ENCODE measurements at places on chromosomes 2 and 18.

DNA sequence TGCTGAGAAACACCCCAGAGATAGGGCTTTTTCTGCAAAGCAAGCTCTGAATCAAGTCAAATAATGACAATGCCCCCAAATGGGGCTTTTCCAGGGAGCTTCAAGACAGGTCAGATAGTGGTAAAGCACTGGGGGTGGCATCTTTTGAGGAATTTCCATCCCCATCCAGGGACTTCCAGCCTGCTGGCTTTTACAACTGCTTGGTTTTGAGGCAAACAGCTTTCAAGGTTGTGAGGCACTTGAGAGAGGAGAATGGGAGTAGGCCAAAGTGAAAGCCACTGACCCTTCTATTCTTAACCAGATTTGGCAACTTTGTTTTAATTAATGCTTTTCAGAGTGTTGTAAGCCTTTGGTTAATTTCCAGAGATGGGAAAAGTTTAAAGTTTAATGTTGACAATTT is 762.0 kb upstream of the POU3F3 start:
- no peak for DNase-seq

DNA sequence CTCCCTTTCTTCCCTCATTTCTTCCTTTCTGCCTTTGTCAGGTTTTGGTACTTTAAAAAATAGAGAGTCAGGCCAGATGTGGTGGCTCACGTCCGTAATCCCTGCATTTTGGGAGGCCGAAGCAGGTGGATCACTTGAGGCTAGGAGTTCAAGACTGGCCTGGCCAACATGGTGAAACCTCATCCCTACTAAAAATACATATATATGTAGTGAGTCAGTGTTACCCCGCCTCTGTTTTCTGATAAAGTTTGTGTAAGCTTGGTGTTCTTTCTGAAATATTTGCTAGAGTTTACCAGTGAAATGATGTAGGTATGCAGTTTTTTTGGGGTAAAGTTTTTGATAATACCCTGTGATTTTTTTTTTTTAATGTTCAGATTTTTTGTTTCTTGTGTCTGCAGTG is 58.8 kb downstream of the DGKD start:
- no peak for DNase-seq

DNA sequence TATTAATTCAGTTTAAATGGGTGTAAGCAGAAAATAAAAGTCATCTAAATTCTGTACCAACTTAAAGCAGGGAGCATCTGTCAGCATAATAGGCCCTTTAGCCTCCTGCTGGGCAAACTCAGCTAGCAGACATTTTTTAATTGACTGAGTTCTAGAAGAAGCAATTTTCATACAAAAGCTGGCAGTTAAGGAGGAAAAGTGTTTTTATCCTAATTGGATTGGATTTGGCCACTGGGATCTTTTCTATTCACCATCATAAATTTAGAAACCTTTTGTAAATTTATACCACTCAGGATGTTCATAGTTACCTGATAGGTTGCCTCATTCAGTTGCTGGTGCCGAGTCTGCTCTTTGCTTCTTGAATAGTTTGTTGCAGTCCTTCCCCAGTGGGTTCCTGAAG is 262.7 kb upstream of the FSIP2 start:
- no peak for DNase-seq

DNA sequence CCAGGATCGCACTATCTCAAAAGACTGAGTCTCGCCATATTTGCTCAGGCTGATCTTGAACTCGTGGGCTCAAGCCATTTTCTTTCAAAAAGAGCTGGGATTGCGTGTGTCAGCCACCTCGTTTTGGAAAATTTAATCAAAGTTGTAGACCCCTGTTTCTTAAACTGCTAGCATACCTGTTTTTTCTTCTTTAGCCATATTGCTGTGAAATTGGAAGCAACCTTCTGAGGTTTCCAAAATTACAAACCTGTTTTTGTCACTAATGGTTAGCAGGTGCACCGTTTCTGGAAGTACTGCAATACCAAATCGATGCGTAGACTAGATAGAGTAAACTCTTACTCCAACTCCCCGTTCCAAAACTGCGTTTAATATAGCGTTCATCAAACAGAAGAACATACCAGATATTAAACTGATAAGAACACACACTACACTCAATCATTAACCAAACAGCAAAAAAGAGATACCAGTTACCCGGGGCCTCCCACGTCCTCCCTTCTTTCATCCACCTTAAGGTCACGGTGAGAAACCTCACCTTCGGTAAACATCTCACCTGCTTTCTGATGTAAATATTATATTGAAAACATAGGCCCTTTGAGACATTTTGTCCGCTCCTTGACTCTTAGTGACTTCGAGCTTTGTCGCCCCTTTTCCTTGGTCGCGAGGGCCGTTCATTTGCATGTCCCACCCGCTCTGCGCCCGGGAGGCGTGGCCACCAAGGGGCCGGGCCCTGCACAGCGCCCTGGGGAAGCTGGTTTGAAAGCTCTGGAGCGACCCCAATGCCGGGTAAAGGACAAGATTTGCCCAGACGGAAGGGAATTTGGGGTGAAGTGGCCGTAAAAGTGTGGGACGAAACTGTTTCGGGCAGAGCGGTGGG is at the start of gene RNU2-63P:
Gene RNU2-63P, minus strand, starts transcription at position 462 of the 874 bp plus-strand sequence.
- DNase-seq: peak; percentile 89

- no peak for DNase-seq
Measured at GRCh38 chr18:75106746-75107145, 102.2 kb downstream of the PTGR3 start.

DNA sequence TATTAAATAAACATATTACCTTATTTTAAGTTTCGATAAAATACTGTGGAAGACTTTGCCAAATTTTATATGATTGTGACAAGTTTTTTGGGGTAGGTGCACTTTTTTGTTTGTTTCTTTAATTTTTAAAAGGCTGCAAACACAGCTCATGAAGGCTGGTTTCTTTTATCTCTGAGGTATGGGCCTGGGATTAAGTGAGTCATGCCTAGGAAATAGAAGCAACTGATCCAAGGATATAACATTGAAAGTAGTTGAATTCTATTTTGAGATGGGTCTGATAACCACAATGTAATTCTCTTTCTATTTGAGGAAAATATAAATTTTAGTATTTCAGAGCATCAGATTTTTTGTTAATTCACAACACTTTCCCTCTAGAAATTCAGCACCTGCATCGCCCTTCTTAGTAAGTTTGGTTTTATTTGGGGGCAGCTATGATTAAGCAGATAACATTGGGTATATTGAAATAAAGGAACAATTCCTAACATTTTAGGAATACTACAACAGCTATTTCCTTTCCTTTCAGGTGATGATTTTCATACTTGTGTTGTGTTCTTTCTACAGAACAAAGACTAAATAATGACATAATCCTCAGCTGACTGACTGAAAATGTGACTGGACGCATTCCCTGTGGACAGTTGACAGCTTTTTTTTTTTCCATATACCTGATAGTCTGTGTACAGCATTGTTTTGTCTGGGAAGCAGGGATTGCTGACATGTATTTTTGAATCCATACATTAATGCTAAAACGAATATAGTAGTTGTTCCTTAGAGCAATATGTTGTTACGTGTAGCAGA is 16.8 kb downstream of the RBM45 start:
- no peak for DNase-seq

DNA sequence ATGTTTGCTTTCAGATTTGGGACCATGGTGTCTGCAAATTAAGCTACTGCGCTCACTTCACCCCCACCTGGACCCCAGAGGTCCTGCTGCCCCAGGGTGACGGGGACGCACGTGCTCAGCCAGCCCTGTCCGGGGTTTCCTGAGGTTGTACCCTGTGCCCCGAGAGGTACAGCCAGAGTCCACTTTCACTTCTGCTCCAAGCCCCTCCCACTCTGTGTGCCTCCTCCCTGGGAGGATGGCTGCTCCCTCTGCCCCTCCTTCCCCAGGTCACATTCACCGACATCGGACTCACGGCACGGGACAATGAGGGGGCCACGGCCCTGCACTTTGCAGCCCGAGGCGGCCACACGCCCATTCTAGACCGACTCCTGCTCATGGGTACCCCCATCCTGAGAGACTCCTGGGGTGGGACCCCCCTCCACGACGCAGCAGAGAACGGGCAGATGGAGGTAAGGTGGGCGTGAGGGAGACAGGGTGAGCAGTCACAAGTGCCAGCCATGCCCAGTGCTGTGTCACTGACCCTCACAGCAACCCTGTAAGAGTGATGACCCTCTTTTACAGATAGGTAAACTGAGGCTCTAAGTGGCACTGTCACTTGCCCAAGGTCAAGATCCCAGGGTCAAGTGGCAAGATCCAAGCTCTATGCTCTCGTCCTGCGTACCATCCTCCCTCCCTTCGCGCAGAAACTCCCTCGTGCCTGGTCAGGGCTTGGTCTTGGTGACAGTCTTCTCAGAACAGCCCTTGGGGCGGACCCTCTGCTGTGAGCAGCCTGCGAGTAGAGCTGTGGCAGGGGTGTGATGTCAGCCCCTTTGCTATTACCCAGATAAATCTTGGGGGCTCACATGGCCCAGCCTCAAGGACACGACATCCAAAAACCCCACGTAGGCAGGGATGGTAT is 7.6 kb downstream of the ESPNL start:
- DNase-seq: no peak

DNA sequence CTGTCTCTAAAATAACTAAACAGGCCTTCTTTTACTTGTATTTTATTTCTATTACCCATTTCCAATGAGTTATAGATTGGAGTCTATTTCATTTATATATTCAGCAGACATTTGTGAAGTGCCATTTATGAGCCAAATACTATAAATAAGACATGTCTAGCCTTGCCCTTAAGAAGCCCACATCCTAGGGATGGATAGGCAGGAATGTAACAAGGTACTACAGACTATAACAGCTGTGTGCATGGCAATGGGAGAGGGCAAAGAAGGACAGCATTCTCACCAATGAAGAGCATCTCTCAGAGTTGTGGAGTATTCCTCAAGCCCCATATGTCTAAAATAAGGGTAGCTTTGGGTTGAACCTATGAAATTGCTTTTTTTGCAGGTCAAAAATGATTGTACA is 161.9 kb upstream of the RASGRP3 start:
- DNase-seq: no peak

- no peak for DNase-seq
Measured at GRCh38 chr2:29485631-29486030, 370.4 kb downstream of the CLIP4 start.

- DNase-seq: no peak
Measured at GRCh38 chr18:61727241-61728193, 165.3 kb downstream of the RNF152 start.

DNA sequence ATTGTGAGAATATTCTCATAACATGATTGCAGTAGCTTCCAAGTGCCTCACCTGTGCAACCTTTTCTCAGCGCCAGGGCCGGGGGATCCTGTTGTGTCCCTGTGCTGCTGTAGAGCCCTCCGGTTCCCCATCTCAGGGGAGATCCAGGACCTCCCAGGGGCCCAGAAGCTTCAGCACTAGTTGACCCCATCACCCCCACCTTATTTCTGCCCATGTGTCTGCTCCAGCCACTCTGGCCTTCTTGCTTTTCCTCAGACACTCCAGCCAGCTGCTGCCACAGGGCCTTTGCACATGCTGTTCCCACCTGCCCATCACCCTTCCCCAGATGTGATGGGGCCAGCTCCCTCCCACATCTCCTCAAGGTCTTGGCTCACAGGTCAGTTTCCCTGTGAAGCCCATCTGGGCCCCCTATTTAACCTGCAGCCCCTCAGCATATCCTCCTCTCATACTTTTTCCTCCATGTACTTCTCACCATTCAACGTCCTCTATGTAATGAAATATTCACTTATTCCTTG is 226.5 kb downstream of the SEPTIN10 start:
- no peak for DNase-seq

Data from Jurkat, Clone E6-1 (cell line).